ENCODE measurements at places on chromosomes 6 and 20.

DNA sequence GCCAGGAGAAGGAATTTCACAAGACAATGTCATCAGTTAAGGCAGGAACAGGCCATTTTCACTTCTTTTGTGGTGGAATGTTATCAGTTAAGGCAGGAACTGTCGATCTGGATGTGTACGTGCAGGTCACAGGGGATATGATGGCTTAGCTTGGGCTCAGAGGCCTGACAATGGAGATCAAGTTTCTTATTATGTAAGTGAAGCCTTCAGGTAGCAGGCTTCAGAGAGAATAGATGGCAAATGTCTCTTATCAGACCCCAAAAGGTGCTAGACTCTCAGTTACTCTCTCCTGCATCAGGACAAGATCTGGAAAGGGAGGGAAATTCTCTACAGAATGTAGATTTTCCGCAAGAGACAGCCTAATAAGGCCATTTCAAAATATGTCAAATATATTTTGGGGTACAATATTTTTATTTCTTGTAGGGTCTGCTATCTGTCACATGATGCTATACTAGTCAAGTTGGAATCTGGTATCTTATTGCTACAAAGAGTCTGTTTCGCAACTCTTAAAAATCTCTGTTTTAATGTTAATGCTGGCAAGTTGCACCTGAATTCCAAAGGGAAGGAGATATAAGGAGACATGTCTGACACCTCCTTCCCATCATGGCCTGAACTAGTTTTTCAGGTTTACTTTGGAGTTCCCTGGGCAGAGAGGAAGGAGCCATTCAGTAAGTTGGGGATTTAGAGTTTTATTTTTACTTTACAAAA is 48.8 kb downstream of the TRDN start:
- DNase-seq: no peak

DNA sequence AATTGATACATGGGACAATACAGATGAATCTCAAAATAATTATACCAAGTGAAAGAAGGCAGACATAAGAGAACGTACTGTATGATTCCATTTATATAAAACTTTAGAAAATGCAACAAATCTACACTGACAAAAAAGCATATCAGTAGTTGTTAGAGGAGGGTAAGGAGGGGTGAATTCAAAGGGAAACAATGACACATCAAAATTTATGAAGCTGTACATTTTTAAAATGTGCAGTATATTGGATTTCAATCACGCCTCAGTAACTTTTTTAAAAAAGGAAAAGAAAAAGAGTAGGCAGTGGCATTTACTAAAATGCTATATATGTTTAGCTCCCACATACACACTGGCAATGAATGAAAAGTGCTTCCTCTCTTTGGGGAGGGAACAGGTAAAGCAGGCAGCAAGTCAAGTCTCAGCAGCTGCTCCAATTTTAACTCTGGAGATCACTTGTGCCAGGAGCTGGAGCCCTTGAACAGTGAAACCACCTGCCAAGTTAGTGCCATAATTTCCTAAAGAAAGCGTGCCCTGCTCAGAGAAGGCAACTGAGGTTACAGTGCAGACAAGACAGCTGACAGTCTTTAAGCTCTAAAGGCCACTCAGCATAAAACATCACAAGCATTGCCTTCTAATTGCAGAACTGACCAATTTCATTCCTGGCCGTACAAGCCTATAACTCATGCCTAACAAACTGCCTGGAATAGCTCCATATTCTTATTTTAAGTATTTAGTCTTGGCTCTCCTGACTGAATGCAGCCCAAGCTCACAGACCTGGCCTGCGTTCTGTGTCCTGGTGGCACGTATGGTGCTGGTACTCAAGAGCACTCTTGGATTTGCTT is 10.9 kb downstream of the FKBP1A start:
- no peak for DNase-seq

GRCh38 chr6:80165143-80165542 is 58.7 kb downstream of the BCKDHB start:
- no peak for DNase-seq

- DNase-seq: no peak
These were observed 241.9 kb downstream of the EPHA7 start for GRCh38 chr6:93177438-93177837.

GRCh38 chr20:58992911-58993310 is 11.9 kb downstream of the NELFCD start:
- DNase-seq: no peak

- no peak for DNase-seq
These were observed 24.5 kb downstream of the TSHZ2 start for GRCh38 chr20:52996658-52997057.

- DNase-seq: no peak
These were observed 77.1 kb upstream of the CDYL start for GRCh38 chr6:4698901-4699659.

GRCh38 chr20:14632906-14633305 is 295.5 kb upstream of the FLRT3 start:
- DNase-seq: no peak

GRCh38 chr6:96381246-96381645 is 140.4 kb upstream of the UFL1 start:
- DNase-seq: no peak

DNA sequence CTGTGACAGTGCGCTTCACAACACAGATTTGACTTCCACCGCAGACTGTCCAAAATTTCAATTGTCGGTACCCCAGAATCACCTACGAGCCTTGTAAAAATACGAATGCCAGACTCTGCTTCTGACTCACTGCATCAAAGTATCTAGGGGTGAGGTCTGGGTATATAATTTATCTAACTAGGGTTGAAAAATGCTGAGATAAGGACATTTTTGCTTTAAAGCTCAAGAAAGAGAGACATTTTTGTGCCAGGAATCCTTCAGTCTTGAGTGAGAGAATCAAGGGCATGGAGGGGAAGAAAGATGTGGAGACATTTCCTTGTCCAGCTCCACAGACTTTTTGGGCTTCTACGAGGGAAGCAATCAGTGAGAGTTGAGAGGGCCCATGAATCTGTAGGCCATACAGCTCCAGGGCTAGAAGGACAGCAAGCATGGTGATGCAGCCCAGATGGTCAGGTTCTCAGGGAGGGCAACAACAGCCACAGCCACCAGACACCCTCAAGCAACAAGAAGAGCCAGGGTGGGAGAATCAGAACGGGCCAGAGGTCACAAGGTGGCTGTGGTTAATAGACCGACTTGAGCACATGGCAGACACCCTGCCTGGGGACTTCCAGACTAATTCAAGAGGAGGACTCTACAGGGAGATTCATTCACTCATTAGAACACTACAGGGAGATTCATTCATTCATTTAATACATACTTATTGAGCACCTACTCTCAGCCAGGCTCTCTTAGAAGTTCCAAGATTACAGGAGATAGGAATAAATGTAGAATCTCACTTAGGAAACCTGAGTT is 211.1 kb upstream of the PRDM1 start:
- no peak for DNase-seq

DNA sequence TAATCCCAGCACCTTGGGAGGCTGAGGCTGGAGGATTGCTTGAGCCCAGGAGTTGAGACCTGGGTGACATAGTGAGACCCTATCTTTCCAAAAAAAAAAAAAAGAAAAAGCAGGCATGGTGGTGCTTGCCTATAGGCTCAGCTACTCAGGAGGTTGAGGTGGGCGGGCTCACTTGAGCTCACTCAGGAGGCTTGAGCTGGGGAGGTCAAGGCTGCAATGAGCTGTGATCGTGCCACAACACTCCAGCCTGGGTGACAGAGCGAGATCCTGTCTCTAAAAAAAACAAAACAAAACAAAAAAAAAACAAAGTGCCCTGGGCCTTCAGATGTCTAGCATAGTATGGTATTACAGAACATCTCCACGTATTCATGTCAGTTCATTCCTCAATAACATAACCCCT is 42.9 kb downstream of the ZFAND3 start:
- no peak for DNase-seq

DNA sequence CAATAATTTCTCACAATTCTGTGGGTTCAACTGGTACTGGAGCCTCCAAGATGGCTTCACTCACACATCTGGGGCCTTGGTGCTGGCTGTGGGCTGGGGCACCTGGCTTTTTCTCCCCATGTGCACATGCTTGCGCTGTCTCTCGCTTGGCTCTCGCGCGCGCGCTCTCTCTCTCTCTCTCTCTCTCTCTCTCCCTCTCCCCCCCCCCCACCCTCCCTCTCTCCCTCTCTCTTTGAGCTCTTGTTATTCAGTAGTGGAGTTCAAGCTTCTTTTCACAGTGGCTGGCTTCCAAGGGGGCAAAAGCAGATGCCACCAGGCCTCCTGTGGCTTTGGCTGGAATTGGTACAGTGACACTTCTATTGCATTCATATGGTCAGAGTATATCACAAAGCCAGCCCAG is 10.8 kb upstream of the TBCC start:
- DNase-seq: no peak

DNA sequence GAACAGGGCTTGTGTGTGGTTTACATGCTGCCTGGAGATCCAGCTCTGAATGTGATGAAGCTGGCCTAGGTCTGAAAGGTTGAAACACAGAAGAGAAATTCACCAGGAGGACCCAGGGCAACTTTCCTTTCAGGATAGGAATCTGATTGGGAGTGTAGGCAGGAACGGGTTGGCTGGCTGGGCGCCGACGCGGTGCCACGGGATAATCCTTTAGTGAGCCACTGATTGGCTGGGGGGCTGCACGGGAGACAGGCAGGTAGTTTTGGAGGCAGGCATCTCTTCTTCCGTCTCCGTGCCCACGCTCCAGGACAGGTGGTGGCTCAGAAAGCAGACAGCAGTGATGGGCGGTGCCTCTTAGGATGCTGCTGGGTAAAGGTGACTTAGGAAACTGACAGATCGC is 294.6 kb downstream of the CDH4 start:
- no peak for DNase-seq

GRCh38 chr6:55953335-55953734 is 77.9 kb upstream of the BMP5 start:
- DNase-seq: no peak

- no peak for DNase-seq
These were observed 144.8 kb downstream of the TBC1D7 start for GRCh38 chr6:13183415-13184088.

DNA sequence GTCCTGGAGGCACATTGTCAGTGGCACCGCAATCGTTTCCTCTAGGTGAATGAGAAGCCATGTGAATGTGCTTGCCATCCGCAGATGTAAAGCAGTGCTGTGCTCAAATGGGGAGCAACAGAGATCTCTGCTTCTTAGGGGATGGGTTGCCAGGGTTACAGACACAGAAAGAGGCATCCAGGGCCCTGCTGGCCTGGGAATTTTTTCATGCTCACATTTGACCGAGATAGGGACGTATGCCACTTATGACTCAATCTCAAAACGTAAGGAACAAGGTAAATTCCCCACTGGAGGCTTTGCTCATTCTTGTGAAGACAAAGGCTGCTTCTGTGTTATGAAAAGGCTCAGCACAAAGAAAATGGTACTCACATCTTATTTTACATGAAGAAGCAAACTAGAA is 11.0 kb downstream of the C6orf118 start:
- DNase-seq: no peak

GRCh38 chr6:159963111-159963510 is 5.8 kb upstream of the IGF2R start:
- no peak for DNase-seq

DNA sequence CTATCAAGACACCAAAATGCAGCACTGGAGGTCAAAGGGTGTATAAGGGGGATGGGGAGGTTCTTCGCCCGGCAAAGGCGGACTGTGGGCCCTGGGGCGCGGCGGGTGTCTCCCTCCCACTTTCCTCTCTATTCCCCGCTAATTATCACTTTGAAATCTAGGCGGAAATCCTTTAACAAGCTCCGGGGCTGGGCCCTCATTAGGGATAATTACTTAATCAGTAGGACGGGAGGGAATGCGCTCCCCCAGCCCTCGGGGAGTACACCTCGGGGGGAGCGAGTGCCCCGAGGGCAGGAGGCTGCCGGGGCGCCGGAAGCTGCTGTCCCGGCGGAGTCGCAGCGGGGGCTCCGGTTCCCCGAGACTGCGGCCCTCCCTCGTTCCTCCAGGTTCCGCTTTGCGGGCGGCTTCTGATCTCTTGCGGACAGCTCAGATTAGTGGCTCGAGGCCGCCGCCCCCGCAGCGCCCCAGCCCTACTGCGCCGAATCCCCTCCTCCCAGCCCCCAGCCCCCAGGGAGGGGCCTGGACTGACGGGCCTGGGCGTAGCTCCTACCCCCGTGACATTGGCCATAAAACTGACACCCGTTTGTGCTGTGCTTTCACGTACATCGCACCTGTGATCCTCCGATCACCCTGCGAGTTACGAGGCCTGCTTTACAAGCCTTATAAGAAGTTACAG is 14.7 kb downstream of the MUCL3 start:
- DNase-seq: peak; percentile 4

- no peak for DNase-seq
These were observed 47.0 kb downstream of the EZR start for GRCh38 chr6:158772172-158772571.

- DNase-seq: no peak
These were observed 108.3 kb downstream of the CARMIL1 start for GRCh38 chr6:25387483-25387882.

GRCh38 chr20:38790200-38791053 is 15.1 kb upstream of the PPP1R16B start:
- DNase-seq: peak; percentile 14

GRCh38 chr20:34748709-34749108 is 44.6 kb downstream of the TP53INP2 start:
- no peak for DNase-seq

DNA sequence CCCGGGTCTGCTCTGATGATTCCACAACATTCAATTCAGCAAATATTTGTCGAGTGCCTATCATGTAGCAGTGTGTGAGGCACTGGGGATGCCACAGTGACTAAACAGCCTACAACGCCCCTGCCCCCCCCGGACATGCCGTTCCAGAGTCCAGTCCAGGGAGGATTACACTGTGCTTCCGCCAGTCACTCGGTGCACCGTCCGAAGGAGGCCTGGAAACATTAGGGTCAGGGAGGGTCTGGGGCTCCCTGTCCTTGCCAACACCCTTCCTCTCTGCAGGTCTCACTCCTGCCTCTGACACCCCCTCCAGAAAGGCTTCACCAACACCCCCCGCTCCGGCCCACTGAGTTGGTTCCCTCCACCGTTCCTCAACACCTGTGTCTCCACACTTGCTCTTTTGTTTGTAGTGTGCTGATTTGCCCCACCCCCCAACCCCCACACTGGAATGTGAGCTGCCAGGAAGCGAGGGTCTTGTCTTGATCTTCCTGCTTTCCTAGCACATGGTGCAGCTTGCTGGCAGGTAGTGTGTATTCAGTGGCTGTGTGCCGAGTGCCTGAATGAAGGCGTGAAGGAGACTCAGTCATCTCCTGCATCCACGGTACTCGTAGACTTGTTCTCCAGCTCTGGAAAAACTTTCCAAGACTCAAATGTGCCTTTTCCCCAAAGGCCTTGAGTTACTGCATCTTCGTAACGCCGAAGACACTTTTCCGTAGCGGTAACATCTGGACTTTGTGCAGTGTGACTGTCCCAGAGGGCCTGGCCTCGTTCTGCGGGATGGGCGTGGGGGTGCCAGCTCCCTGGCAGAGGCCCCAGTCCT is 150.4 kb downstream of the ZDHHC14 start:
- DNase-seq: no peak

GRCh38 chr20:24449026-24449720 is 20.3 kb upstream of the SYNDIG1 start:
- DNase-seq: no peak

All from HFF-Myc (cell line).